ENCODE measurements at places on chromosomes 5 and 9. TPM values are rescaled to one million over a fixed set of nuclear protein-coding genes. Genes with fewer than 3 reads are reported as not detected.

The PLPP7 gene
- total RNA-seq = 9.6 TPM

The SPATA31A3 gene
- not detected for total RNA-seq

The BRD8 gene
- 61.4 TPM for total RNA-seq

The PHYHD1 gene
- total RNA-seq = 10.3 TPM

The ZBTB34 gene
- total RNA-seq = 8.9 TPM

The CD274 gene
- total RNA-seq = 0.65 TPM

The SLC6A18 gene
- not detected for total RNA-seq

The TICAM2 gene
- 19.7 TPM for total RNA-seq

The DMRT3 gene
- not detected for total RNA-seq

The ZDHHC11B gene
- total RNA-seq = under 0.01 TPM

The FAM153A gene
- total RNA-seq = not detected

The PCSK1 gene
- total RNA-seq = 54.8 TPM

The ZDHHC11 gene
- 1.0 TPM for total RNA-seq

The GLRA1 gene
- not detected for total RNA-seq

The ADAMTS2 gene
- total RNA-seq = 54.7 TPM

The SHC3 gene
- total RNA-seq = 0.26 TPM

The GABRA1 gene
- total RNA-seq = not detected

The CCDC171 gene
- 6.4 TPM for total RNA-seq

The COL27A1 gene
- total RNA-seq = 21.2 TPM

The SGCD gene
- 71.9 TPM for total RNA-seq

The SLC4A9 gene
- total RNA-seq = not detected

The PRUNE2 gene
- total RNA-seq = 619 TPM

The SLC46A2 gene
- not detected for total RNA-seq

The MPDZ gene
- 41.3 TPM for total RNA-seq

The ANKRD34B gene
- total RNA-seq = not detected

The FAT2 gene
- total RNA-seq = 0.11 TPM

The SLC27A6 gene
- under 0.01 TPM for total RNA-seq

The PLPPR1 gene
- not detected for total RNA-seq

The TERT gene
- not detected for total RNA-seq

The IRX2 gene
- 0.97 TPM for total RNA-seq

The MTRR gene
- 48.0 TPM for total RNA-seq

The UGT3A2 gene
- not detected for total RNA-seq

The PPP3R2 gene
- total RNA-seq = not detected

The TMEM174 gene
- not detected for total RNA-seq

The SH3RF2 gene
- total RNA-seq = 11.9 TPM

The ITGA2 gene
- 1.4 TPM for total RNA-seq

The PCDHB13 gene
- total RNA-seq = 2.7 TPM

The XRCC4 gene
- total RNA-seq = 12.8 TPM

The PDE8B gene
- total RNA-seq = 0.11 TPM

The AOPEP gene
- total RNA-seq = 241 TPM

The NACC2 gene
- 24.8 TPM for total RNA-seq

The ADAMTS19 gene
- not detected for total RNA-seq

The LHX6 gene
- total RNA-seq = not detected

The SNCAIP gene
- total RNA-seq = 1.0 TPM

The GABRP gene
- 0.11 TPM for total RNA-seq

The SLC6A19 gene
- total RNA-seq = not detected

The MRPS2 gene
- total RNA-seq = 17.6 TPM

The PCDHGB6 gene
- 9.5 TPM for total RNA-seq

The TYRP1 gene
- not detected for total RNA-seq

Data from articular chondrocyte of knee joint (primary cell).